ENCODE measurements at places on chromosomes 2 and 18. TPM values are rescaled to one million over a fixed set of nuclear protein-coding genes. Genes with fewer than 3 reads are reported as not detected.

The GMPPA gene
- 41.7 TPM for polyA plus RNA-seq

DNA sequence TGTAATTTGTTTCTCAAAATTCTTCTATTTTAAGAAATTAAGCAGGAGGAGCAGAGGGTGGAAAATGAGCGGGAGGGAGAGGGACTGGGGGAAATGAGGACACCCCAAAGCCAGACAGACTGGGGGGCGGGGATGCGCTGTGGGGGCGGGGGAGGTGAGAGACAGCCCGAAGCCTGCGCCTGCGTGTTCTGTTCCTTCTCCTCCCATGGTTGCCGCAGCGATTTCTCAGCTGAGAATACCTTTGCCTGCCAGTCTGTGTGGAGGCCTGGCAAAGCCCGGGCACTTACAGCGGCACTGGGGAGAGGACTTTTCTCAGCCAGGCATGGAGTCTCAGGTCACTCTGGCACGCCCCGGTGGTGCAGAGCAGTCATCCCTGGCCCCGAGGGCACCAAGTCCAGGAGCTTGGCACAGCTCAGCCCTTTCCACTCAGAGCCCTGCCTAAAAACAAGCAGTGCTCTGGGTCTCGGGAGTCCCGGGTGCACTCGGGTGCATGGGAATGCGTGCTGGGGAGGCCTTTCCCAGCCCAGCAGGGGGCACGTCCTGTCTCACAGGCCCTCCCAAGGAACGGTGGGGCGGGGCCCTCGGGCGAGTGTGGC is 289.3 kb upstream of the HS6ST1 start:
- DNase-seq = no peak

DNA sequence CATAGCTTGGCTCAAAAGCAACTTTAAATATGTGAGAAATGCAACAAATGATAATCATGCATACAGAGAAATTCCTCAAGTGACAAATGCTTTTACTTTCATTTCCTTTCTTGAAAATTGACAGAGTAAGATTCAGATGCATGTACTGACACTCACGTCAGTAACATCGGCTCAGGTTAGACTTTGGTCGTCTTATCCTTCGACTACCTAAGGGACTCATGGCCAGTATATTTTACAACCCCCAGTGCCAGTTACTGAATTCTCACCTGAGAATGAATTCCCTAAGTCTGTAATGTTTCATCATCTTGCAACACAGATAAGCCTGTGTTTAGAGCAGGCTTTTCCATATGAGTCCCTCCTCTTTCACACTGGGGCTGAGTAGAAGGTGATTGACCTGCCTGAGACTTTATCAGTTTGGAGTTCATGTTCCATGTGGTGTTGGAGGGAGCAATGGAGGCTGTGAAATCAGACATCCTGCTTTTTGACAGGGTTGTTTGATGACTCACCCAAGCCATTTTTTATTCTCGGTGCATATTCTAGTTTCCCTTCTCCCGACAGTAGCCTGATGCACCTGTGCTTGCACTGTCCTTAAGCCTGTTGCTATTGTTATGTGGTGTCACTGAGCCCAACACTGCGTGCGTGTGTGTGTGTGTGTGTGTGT is 30.5 kb upstream of the ATP8B1 start:
- DNase-seq = no peak

- DNase-seq = no peak
Observed at GRCh38 chr2:234958746-234959395, 7.1 kb downstream of the SH3BP4 start.

DNA sequence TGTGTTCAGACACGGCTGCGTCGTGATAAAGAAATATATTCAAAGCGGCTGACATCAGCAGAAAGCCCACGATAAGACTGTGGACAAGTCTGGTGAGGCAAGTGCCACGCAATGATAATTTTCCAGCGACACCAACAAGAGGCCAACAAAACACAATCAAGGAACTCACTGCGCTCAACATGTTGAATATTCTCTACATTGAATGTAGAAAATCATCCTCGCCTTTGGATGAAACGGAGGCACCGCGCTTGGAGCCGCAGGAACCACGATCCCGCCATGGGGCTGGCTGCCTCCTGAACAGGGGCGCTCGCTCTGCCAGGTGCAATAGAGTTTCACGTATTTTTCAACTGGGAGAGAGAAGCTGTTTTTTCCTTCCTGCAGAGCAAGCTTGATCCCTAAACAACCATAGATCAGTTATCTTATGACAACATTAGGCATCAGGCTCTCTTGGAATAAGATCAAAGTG is 220.3 kb downstream of the ATAD2B start:
- no peak for DNase-seq

- DNase-seq = no peak
Observed at GRCh38 chr2:42124011-42124785, 45.0 kb upstream of the EML4 start.

The CETN1 gene
- not detected for polyA plus RNA-seq

The GYPC gene
- 55.8 TPM for polyA plus RNA-seq

DNA sequence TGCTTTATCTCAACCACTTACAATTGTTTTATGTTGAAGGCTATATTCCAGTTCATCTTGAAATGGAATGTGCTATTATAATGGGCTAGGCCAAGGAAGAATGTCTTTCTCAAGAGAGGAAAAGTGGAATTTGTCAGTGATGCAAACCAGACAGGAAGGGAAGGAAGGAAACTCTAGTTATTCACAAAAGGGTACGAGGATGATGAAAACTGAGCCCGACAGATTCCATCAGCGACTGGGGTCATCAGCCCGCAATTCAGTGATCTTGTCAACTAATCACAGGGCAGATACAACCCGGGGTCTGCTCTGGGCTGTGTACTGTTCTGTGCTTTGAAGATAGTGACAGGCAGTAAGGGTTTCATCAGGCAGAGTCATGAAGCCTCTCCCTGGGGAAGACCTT is 23.4 kb upstream of the LYPD6 start:
- DNase-seq = no peak

- no peak for DNase-seq
Observed at GRCh38 chr2:100256416-100256815, 65.9 kb downstream of the LONRF2 start.

DNA sequence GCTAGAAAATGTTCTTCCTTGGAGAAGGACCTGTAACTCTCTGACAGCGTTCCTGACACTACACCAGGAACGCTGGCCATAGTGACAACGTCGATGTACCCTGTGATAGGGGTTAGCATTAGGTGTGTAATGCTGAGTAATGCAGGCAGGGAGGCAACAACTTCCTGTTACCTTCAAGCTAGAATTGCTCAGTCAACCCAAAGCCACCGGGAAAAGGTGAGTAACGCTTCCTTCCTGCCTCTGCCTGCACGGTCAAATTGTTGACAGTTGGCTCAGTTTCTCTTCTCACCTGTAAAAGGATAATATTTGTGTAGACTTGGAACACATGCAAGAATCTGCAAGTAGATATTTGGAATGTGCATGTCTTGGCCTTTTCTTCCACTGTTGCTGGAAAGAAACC is 12.7 kb downstream of the FAM110C start:
- no peak for DNase-seq
